ENCODE measurements at places on chromosomes 4 and X. TPM values are rescaled to one million over a fixed set of nuclear protein-coding genes. Genes with fewer than 3 reads are reported as not detected.

MAGIX gene
- 2.8 TPM for total RNA-seq

ANKRD50 gene
- 25.3 TPM for total RNA-seq

CLIC2 gene
- total RNA-seq: 5.1 TPM

ITM2A gene
- total RNA-seq: 3.4 TPM

TMEM31 gene
- total RNA-seq: 0.32 TPM

KLF8 gene
- 4.6 TPM for total RNA-seq

AR gene
- 4.6 TPM for total RNA-seq

HTN3 gene
- total RNA-seq: not detected

IGSF1 gene
- total RNA-seq: not detected

ASB12 gene
- 0.13 TPM for total RNA-seq

Measured in articular chondrocyte of knee joint (primary cell).